HAP-1 (cell line): ENCODE measurements at places on chromosomes 16 and 17.

GRCh38 chr17:34899643-34900291 lies 61.5 kb downstream of the CCT6B start:
- DNase-seq, result no peak

GRCh38 chr16:84916850-84917249 lies 94.5 kb downstream of the ZDHHC7 start:
- DNase-seq, result no peak

DNA sequence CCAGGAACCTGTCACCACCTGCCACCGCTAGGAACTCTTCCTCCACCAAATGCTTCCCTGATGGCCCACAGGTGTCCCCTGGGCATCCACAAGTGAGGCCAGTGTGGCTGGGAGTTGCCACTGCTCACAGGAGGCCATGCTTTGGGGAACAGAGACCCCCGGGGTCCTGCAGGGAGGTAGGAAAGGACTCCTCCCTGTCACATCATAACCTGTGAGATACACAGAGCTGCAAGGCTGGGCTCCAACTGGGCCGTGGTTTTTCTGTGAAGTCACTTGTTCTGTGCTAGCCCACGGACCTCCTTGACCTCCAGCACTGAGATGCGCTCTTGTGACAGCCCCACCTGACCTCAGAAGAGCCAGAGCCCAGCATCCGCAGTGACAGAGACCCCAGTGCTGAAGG lies 311.2 kb downstream of the C16orf95 start:
- DNase-seq, result no peak

DNA sequence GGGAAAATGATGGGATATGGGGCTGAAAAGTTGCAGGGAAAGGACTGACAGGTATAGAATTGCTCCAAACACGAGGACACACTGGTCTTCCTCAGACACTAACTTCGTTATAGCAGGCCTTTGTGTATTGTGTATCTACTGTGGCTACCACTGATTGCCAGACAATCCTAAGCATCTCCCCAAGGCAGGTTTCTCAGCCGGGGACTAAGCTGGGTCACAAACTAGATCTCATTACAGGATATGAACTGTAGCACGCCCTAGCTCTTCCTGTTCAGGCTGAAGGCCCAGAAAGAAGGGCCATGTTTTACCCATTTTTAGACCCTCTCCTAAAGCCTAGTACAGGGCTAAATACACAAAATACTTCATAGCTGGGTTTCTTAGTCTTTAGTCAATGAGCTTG lies 5.1 kb upstream of the RANGRF start:
- no peak for DNase-seq

GRCh38 chr17:39022924-39023323 lies 55.7 kb upstream of the FBXO47 start:
- DNase-seq, result no peak

DNA sequence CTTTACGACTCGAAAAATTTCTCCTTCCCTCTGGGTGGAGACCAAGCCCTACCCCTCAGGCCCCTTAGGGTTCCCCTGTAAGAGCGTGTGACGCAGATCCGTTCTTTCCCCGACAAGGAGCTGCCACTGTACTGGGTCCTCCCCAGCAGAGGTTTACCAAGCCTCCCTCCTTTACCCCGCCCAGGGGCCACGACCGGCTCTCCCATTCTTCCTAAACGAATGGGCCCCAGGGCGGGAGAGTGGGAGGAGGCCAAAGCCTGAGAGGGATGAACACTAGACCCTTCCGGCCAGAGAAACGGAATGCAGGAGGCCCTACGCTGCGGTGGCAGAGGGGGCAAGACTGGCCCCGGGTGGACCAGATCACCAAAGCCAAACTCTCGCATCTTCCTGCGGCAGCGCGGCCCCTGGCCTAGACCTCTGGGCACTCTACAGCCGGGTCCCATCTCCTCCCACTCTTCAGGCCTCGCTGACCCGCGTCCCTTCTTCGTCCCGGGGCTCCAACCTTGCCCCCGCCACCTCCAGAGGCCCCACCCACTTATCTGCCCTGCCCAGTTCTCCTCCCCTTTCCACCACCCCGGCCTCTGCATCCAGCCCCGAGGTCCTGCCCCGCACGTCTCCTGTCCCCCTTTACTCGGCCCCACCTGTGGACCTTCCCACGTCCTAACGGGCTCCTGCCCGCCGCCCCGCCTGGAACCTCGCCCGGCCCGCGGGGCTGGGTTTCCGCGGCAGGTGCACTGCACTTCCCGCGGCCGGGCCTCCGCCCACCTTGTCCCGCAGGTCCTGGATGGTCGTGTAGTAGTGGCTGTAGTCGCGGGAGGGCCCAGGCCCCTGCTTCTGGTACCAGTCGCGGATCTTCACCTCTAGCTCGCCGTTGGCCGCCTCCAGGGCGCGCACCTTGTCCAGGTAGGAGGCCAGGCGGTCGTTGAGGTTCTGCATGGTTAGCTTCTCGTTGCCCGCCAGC lies 765 bp downstream of the KRT19 start:
- no peak for DNase-seq

GRCh38 chr17:21535686-21536375 lies 156.5 kb upstream of the KCNJ18 start:
- DNase-seq, result peak; percentile 65

- DNase-seq, result no peak
These were observed 588 bp downstream of the METTL16 start for GRCh38 chr17:2511138-2511461.

DNA sequence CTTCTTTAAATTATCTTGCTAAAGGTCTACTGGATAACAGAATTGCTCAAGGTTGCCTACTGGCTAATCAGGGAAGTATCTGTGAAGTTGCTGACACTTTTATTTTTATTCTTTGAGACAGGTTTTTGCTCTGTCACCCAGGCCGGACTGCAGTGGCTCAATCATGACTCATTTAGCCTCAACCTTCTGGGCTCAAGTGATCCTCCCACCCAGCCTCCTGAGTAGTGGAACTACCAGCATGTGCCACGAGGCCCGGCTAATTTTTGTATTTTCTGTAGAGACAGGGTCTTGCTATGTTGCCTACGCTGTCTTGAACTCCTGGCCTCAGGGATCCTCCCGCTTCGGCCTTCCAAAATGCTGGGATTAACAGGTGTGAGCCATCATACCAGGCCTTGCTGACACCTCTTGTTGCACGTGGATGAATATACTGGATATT lies 43.1 kb downstream of the GLG1 start:
- no peak for DNase-seq

- no peak for DNase-seq
These were observed 5.5 kb upstream of the NKD1 start for GRCh38 chr16:50542703-50543102.

- no peak for DNase-seq
These were observed 86.1 kb downstream of the NPIPB11 start for GRCh38 chr16:29320274-29320999.

- DNase-seq, result no peak
These were observed 92.7 kb upstream of the CLEC18A start for GRCh38 chr16:69858191-69859104.

GRCh38 chr16:1944612-1945199 lies 1.7 kb upstream of the MSRB1 start:
- no peak for DNase-seq

- no peak for DNase-seq
These were observed 763 bp upstream of the TOM1L1 start for GRCh38 chr17:54899721-54900456.

DNA sequence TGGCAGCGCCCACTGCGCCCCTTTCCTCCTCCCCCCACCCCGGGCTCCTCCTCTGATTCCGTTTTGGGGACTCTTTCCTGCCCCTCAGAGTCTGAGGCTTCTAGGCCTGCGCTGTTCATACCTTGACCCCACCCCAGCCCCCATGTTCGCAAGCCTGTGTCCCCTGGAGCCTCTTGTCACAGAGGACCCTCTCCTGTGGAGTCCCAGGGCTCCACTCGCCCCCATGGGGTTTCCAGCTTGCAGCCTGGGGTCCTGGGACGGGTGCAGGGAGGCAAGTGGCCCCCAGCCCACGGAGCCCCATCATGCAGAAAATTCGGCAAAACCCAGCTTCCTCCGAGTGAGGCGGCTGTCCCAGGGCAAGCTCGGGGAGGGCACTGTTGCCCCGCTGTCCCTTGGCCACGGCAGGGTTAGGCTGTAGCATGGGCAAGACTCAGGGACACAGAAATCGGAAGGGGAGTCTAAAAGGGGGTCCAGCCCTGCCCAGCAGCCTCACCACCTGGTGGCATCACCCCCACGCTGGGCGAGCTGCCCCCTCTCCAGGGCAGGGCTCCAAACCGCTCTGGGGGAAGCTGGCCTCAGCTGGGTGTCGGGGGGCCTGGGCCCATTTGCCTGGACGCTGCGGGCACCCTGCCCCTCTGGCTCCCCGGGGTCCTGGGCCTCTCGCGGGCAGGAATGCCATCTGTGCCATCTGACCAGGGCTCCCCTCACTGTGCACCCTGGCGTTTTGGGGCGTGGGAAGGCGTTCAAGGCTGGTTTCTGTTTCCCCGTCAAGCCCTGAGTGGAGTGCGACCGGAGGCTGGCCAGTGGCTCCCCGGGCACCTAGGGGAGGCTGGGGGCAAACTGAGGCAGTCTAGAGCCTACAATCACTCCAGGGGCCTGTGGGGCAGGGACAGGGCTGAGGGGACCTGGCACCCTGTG lies 11.5 kb upstream of the BAHCC1 start:
- DNase-seq, result no peak

- DNase-seq, result no peak
These were observed 50.3 kb downstream of the KSR1 start for GRCh38 chr17:27506348-27507218.

- DNase-seq, result no peak
These were observed 140.9 kb upstream of the PMFBP1 start for GRCh38 chr16:72312828-72313227.

GRCh38 chr16:75198135-75198600 lies 8.8 kb downstream of the CTRB2 start:
- no peak for DNase-seq

- DNase-seq, result no peak
These were observed 5.1 kb downstream of the PITPNA start for GRCh38 chr17:1557355-1558095.

DNA sequence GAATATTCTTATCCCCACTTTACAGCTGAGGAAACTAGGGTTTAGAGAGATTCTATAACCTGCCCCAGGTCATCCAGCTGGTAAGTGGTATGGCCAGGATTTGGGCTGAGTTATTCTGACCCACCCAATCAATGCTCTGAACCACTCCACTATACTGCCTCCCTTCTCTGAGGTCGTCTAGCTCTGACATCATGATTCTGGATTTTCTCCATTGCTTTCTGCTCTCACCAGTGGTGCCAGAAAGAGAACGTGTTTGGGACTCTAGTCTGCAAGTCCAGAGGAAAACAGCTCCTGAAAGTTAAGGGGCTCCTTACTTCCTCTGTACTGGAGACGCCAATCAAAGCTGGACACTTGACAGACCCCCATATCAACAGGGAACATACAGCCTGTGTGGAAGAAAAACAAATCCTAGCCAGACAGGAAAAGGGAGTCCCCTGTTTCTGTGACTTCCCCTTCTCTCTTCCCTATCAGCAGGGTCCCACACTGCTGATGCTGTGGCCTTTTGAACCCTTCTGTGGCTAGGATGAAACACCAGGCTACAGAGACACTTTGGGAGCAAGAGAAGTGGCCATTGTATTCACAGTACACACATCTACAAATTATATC lies 6.0 kb upstream of the EZH1 start:
- DNase-seq, result no peak

GRCh38 chr16:69794486-69794885 lies 32.4 kb downstream of the WWP2 start:
- DNase-seq, result no peak

DNA sequence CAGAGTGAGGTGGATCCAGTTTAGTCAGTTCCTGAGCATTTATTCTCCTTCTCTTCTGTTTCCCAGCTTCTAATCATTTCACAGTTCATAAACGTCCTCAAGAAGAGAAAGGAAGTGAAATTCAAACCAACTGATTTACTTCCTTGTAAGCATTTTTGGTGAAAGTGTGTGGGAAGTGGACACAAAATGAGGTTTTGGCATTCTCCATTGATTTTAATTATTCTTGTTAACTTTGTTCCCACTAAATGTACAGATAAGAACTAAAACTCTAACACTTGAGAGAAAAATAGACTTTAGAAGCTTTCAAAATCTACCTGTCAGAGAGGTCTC lies 42.7 kb upstream of the CORO6 start:
- DNase-seq, result no peak

GRCh38 chr16:82331397-82331796 lies 161.4 kb upstream of the MPHOSPH6 start:
- no peak for DNase-seq

GRCh38 chr16:46961373-46962353 lies 11.8 kb downstream of the DNAJA2 start:
- no peak for DNase-seq
